ENCODE measurements at places on chromosomes 1 and 21.

DNA sequence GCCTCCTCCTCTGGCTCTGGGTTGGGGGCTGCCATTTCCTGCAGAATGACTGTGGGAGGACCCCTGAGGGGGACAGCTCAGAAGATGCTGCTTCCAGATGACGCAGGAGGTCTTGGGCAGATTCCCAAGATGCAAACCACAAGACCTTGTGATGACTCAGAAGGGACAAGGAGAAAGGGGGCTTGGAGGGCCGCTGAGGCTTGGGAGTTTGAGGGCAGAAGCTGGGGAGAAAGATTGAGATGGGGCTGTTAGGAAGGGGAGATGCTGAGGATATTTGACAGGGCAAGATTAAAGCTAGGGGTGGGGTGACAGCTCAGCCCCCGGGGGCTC lies 7.5 kb downstream of the PTPRU start:
- DNase-seq = no peak

GRCh38 chr1:47725000-47725473 lies 272.1 kb downstream of the TRABD2B start:
- DNase-seq = no peak

DNA sequence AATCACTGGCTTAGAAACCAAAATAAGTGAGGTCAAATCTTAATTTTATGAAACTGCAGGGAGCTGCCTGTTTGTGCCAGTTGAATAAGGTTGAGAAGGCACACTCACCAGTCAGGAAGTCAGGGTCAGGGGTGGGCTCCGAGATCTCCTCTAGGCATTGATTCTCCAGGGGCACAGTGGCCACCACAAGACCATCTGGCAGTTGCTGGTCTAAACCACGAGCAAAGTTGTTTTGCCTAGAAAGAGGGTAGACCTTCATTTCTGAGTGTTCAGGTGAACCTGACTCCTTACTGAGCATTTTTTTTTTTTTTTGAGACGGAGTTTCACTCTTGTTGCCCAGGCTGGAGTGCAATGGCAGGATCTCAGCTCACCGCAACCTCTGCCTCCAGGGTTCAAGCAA lies 220.7 kb downstream of the ASTN1 start:
- DNase-seq = no peak

DNA sequence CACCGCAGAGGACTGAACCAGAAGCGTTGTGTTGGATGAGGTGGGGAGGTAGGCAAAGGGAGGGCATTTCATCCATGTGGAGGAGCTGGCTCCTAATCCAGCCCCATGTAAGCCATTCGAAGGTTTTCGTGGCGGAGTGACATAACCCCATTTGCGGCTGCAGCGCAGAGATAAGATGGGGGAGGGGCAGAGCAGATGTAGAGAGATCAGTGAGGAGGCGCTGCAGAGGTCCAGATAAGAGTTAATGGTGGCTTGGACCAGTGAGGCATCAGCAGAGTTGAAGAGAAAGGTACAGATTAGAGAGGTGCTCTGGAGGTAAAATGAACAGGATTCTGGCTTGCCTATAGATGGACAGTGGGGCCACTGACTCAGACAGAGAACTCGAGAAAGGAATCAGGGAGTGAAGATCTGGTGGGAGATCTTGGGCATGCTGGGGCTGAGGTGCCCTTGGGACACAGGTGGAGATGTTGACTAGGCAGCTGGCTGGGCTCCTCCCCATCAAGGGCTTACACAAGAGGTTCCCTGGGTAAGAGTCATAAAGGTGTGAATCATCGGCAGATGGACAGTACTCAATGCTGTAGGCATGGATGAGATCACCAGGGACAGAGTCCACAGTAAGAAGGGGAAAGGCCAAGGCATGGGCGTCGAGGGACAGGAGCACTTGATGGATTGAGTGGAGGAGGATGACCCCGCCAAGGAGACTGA lies 7.8 kb upstream of the PTPRF start:
- peak; percentile 44 for DNase-seq

DNA sequence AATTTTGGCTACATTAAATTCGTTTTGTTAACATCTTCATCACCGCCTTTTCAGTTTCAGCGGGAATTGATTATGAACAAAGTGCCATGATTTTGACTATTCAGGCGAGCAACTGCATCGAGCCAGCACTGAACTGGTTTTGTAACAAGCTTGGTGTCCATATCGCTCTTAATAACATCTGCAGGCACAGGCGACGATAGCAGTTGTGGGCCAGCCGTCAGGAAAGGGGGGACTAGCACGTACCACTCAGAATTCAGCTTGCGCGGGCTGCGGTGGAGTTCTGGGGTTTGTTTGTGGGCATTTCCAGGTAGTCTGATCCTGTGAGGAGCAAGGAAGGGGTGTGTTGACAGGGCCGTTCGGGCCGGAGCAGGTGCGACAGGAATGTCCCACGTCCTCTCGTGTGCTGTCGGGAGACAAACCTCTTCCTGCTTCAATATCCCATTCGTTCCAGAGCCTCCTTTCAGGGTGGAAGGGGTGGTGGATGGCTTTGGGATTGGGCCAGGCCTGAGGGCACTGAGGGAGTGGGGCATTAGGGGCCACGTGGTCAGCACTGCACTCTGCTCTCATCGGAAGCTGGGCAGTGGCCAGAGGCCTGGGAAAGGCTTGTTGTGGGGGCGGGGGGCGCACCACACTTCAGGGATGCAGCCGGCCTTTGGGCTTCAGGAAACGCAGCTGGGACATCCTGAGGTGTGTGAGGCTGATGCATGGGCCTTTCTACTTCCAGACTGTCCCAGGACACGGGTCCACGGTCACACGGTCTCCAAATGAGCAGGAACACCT lies 39.1 kb downstream of the SKI start:
- no peak for DNase-seq

GRCh38 chr1:31576743-31577455 lies 584 bp downstream of the TINAGL1 start:
- no peak for DNase-seq

DNA sequence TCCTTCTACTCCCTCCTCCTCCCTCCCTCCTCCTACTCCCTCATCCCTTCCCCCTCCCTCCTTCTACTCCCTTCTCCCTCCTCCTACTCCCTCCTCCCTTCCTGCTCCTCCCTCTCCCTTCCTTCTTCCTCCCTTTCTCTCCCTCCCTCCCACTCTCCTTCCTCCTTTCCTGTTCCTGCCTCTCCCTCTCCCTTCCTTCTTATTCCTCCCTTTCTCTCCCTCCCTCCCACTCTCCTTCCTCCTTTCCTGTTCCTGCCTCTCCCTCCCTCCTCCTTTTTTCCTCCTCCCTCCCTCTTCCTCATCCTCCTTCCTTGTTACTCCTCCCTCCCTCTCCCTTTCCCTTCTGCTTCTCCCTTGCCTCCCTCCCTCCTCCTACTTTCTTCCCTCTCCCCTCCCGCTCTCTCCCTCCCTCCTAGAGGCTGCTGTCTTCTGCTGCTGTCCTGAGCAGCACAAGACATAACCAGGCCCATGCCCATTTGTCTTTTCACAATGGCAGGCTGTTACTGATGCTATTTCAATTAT lies 41.1 kb downstream of the WNT9A start:
- DNase-seq = no peak

GRCh38 chr21:14603202-14603601 lies 57.1 kb upstream of the SAMSN1 start:
- peak; percentile 19 for DNase-seq

- peak; percentile 60 for DNase-seq
Observed at GRCh38 chr1:171794085-171794484, 12.6 kb downstream of the METTL13 start.

DNA sequence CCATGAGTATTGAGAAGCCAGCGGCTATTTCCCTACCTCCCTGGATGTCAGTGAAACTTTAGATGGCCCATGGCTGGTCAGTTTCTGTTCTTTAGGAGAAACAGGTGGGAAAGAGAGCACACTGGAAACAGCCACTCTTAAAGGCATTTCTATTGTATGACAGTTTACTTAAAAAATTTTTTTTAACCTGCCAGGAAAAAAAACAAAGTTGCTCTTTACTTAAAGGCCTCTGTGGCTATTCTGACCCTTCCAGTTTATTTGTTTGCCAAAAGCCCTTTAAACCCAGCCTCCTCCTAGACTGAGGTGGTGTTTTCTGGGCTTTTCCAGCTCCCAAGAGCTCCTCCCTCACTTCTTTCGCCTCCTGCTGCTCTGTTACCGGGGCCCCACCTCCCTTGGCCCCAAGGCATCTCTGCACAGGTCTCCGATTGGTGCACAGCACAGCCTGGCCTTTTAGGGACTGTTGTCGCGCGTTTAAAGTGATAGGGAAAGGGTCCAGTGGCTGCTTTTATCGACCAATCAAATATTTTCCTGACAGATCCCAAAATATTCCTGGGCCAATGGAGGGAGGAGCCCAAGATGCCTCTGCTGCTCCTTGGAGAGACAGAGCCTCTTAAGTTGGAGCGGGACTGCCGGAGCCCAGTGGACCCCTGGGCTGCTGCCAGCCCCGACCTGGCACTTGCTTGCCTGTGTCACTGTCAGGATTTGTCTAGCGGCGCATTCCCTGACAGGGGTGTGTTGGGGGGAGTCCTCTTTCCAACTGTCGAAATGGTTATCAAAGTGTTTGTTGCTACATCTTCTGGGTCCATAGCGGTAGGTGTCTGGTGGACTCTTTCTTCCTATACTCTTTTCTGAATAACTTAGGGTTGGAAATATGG lies at the start of gene SH3BGR:
TSS of gene SH3BGR (plus strand) at position 639 of the 875 bp plus-strand sequence. CDS start at position 766, 127 bp downstream.
- DNase-seq = no peak

- no peak for DNase-seq
Observed at GRCh38 chr1:152873495-152873894, 4.6 kb upstream of the SMCP start.

DNA sequence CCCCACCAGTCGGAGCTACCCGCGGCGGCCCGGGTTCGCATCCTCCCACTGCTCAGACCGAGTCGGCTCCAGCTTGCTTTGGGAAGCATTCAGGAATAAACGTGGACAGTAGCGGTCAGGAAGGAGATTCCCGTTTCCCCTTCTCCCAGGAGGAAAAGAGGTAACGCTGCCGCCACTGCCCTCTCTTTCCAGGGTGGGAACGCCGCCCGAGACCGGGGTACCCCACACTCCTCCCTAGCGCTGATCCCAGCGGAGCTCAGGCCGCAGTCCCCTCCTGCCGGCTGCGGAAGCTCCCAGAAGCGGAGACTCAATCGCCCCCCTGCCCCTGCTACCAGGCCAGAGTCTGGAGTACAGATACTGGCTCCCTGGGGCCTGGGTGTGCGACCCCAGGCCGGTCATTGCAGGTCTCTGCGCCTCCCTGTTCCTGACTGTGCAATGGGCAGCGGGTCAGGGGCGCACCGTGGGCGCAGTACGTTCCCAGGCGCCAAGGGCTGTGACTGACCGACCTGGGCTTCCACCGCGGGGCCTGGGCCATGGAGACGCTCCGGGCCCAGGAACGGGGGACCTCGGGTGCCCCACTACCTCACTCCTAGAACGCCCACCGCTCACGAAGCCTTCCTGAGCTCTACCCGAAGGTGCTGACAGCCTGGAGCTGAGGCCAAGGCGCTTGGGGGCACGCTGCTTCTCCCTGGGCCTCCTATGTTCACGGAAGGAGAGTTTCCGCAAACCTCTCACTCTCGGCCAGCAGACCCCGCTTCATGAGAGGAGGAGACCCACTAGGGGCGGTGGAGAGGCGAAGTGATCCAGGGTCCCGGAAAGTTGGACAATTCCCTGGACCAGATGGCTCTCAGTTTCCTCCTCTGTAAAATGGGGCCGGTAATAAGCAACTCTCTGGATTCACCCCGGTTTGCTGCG lies 7.8 kb downstream of the DMRTA2 start:
- no peak for DNase-seq

DNA sequence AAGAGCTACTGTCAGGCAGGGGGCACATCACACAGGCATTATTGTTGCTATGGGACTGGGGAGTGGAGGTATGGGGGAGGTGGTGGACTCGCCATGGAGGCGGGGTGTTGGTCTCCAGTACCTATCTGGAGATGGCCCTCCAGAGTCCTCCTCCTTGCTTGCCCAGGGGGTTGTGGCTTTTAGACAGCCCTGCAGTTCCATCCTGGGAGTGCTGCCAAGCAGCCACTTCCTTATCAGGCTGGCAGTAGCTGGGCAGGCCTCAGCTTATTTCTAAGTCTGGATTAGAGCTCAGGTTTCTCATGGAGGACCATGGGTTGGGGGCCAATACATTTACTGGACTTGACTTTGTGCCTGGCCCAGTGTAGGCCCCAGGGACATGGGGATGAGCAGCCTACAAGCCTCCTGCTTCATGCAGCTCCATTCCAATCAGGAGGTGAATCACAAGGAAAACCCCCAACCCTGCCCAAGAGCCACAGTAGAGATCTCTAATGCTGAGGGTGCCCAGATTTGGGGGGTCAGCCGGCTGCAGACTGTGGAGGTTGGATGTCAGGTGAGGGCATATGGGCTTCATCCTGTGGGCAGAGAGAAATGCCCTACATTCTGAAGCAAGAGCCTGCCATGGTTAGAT lies 210.7 kb upstream of the EDN2 start:
- peak; percentile 34 for DNase-seq

- DNase-seq = no peak
Observed at GRCh38 chr1:37630426-37631028, 4.2 kb downstream of the RSPO1 start.

DNA sequence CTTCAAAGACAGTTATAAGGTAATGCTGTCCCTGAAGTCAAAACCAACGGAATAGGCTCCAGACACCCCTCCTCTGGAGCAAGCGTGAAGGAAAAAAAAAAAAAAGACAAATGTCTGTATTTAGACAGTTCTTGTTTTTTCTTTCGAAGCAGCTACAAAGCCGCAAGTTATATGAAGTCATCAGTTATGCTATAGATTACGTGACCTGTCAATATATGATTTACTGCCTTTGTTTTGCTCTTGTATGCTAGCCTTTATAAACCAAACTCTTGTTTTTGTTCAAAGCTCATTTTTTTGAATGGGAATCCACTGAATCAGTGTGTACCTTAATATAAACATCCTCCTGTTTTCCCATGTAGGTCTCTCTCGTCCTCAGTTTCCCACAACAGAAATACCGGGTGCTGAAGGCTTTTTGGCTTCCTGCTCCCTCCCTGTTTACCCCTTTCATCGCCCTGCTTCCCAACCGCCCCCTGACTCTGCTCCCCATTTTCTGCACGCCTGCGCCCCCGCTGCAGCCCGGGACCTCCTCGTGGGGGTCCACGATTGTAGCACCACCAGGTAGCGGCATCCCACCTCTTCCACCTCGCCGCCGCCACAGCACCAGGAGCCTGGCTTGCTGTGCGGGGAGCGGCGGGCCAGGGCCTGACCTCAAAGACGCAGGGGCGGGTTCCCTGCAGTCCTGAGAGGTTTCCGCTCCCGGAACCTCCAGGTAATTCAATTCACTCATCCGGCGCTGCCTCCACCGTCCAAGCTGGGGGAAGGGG lies 5.2 kb upstream of the ZNF678 start:
- DNase-seq = no peak

DNA sequence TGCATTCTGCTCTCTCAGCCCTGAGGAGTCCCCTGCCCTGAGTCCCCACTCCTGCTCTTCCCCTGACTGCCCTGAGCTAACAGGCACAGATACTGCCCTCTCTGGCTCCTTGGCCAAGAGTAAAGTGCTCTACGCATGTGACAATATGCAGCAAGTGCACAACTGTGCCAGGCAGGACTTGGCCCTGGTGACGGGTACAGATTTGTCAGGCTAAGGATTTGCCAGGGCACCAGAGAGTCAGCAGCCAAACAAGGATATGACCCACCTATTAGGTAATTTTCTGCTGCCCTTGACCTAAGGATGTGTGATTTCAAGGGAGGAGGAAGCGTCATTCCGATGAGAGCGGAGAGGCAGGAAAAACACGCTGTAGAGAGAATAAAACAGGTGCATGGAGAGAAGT lies 339.0 kb downstream of the PTPRU start:
- no peak for DNase-seq

GRCh38 chr1:24417681-24418080 lies 2.1 kb downstream of the NIPAL3 start:
- no peak for DNase-seq

- no peak for DNase-seq
Observed at GRCh38 chr1:201319631-201320030, 36.3 kb downstream of the PKP1 start.
